ENCODE measurements at places on chromosomes 5 and 9. TPM values are rescaled to one million over a fixed set of nuclear protein-coding genes. Genes with fewer than 3 reads are reported as not detected.

BTNL3 gene
- total RNA-seq, result not detected

FOXD4L6 gene
- not detected for total RNA-seq

SLCO6A1 gene
- total RNA-seq, result not detected

LEAP2 gene
- 0.18 TPM for total RNA-seq

THG1L gene
- total RNA-seq, result 23.0 TPM

PFN3 gene
- not detected for total RNA-seq

TLR4 gene
- total RNA-seq, result 16.8 TPM

TTC23L gene
- 0.36 TPM for total RNA-seq

SOX30 gene
- total RNA-seq, result not detected

TOMM5 gene
- 58.5 TPM for total RNA-seq

STC2 gene
- total RNA-seq, result 48.3 TPM

LCN9 gene
- not detected for total RNA-seq

MTAP gene
- total RNA-seq, result 14.4 TPM

PRUNE2 gene
- total RNA-seq, result 122 TPM

PCDHGA3 gene
- total RNA-seq, result 1.1 TPM

FST gene
- total RNA-seq, result 80.2 TPM

FOXI1 gene
- total RNA-seq, result not detected

All from fibroblast of the aortic adventitia (primary cell).